Progenitor cell of endocrine pancreas (in vitro differentiated cells): ENCODE measurements at places on chromosomes 7 and 10.

DNA sequence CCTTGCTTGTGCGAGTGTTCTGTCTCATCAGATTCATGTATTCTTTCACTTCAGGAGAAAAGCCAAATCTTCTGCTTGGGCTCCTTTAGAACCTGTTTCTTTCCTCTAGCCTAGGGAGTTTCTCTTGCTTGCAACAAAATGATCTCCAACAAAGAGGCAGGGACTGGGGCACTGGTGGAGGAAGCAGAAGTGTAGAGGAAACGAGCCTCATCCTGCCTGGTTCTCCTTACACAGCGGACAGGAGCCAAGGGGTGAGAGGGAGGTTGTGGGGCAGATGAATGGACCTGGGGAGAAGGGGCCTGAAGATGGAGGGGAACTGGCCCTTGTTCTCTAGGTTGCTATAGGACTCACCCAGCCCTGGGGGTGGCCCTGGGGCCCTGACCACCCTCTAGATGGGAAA, 141.1 kb downstream of the PKD1L1 start:
- DNase-seq = no peak

DNA sequence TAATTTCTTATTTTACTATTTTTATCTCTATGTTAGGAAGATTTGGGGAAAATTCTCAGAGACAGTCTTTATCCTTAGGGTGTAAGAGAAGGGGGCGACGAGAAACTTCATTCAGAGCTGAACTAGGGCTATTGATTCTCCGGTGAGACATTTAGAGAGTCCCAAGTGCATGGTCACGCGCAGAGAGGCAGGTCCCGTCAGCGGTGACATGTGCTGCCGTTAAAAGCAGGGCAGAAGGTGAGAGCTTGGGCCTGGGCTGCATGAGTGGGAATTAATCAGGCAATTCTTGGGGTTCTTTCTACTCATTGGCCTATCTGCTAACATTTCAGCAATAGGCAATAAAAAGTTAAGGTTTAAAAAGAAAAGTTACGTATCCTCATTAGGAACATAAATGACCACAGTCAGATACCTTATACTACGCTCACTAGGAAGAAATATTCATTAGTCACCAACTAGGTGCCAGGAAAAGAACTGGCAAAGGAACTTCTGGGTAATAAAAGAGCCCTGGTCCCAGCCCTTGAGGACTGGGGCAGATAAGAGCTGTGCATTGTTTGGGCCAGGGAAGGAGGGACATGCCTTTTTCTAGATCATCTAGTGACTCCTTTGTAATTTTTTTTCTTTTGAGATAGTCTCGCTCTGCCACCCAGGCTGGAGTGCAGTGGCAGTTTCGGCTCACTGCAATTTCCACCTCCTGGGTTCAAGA, 21.2 kb downstream of the PRKCQ start:
- DNase-seq = no peak

DNA sequence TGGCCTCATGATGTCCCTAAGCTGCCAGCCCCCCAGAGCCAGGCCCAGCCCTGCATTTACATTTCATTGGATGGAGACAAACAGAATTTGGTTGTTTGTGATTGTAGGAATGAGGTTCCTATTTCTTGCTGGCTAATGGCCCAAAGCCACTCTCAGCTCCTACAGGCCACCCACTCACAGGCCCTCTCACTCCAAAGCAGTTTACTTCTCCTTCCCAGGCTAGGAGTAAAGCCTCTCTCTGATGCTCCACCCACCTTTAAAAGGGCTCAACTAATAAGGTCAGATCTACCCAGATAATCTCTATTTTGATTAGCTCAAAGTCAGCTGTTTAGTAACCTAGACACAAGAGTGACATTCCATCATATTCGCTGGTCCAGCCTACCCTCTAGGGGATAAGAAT, 11.2 kb upstream of the CUZD1 start:
- DNase-seq = no peak

GRCh38 chr7:82275342-82275741, 168.2 kb downstream of the CACNA2D1 start:
- DNase-seq = no peak

DNA sequence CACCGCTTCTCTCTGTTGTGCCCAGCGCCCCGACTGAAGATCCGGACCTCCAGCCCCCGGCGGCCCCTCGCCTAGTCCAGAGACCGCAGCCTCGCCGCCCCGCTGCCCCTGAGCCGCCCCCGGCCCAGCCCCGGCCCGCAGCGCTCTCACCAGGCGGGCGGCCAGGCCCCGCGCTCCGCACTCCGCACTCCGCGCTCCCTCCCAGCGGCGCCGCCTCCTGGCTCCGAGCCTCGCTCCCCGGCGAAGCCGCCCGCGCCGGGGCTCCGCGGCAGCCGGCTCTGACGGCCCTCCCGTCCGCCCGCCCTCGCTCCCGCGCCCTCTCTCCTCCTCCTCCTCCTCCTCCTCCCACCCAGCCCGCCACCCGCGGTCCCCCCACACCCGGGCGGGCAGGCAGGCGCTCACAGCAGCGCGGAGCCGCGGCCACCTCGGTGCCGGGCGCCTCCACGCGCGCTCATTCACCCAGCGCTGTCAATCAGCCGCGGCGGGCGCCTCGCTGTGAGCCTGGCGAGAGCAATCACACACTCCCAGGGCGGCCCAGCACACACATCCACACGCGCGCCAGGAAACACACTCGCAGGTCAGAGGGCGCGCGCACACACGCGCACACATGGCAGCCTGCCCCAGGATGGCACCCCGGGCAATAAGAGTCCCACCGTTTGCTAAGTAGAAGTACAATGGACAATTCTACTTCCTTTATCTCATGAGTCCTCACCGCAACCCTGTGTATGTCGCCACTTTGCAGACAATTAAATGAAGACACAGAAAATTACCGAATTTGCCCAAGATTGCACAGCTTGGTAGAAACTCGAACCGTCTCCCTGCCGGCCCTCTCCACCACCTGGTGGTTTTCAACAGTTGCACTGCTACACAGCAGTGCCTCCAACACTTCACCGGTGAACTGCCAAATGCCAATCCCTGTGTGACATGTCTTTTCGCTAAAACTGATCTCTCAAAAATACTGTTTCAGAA, at the start of gene PRRT4:
Gene PRRT4, minus strand, starts transcription at position 280 of the 969 bp plus-strand sequence.
- peak; percentile 35 for DNase-seq

DNA sequence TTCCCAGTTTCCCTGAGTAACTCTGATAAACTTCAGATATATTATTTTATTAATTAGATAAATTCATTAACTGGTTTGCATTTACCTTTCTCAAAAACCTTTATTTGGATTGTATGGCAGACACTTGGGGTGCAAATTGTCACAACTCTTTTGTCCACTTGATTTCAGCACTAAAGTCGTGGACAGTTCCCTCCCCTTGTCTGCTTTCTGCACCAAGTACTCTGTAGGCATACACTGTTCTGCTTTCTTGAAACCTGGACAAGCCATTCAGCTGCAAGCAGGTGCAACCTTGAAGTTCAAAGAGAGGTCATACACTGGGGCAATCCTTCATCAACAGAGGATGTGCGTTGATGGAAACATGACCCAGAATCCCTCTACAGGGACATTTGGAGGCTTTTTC, 162.9 kb downstream of the ARL5B start:
- peak; percentile 19 for DNase-seq

- DNase-seq = no peak
Measured at GRCh38 chr10:122307669-122308416, 36.7 kb downstream of the BTBD16 start.

DNA sequence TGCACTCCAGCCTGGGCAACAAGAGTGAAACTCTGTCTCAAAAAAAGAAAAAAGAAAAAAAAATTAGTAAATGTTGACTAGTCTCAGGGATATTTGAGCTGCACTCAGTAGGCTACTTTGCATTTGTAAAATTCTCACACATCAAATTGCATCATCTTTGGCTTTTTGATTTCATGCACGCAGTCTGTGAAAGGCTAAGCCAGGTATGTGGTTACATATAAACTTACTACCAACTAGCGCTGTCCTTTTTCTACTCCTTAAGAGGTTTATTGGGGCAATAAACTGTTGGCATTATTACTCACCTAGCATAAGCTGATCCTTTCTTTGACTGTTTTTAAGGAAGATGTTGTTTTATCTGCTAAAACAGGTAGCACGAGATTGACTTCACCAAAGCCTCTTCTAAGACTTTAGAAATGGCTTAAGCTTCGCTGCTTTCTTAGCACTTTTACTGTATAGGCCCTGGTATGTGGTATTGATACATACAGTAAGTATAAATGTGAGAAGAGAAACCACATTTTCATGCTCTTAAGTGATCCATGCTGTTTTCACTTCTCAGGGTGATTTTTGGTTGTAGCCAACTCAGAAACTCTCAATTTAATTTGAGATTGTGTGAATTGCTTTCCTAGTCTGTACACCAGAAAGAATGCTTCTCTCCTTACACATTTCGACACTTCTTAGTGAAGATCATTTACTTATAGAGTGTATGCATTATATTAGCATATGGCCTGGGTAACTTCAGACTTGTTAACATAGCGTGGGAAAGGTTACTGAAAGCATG, 323.9 kb downstream of the AUTS2 start:
- DNase-seq = no peak

DNA sequence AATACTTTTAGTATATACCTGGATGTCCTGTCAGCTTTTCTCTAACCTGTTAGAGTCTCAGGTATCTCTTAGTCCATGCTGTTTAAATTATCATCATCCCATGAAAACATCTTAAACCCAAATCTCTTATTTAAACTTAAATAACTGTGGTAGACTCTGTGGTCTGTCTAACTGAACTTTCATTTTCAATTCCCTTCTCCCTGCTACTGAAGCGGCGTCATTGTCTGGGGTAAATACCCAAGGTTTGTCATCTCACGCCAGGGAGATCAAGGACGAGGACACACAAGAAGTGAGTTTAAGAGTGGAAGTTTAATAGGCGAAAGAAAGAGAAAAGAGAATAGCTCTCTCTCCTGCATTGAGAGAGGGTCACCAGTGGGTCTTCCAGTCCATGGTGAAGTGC, 804.4 kb upstream of the CELF2 start:
- DNase-seq = no peak

DNA sequence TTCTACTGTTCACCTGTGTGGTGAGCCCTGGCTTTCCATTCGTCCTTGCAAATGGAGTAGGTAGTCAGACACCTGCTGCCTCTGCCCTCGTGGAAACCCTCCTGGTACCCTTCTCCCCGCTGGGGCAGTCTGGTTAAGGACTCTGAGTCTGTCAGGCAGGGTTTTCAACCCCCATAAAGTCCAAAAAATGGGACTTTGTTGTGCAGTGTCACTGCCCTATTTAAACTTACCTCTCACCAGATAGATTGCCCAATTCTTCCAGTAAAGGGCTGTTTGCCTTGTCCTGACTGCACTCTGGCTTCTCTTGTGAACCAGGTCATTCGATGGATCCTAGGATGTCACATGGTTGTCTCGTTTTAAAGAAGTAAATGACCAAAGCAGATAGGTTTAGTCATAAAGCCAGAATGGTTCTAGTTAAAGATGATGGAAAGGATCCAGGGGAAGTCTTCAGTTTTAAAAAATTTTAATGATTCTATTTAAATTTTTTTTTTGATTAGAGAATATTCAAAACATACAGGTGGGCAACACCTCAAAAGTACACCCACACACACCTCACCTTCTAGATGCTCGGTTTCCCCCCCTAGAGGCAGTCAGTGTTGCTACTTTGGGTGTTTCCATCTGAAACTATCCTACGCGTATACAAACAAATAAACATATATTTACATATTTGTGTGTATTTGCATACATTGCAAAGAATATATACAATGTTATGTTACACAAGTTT, 22.0 kb downstream of the TMEM176B start:
- DNase-seq = no peak

DNA sequence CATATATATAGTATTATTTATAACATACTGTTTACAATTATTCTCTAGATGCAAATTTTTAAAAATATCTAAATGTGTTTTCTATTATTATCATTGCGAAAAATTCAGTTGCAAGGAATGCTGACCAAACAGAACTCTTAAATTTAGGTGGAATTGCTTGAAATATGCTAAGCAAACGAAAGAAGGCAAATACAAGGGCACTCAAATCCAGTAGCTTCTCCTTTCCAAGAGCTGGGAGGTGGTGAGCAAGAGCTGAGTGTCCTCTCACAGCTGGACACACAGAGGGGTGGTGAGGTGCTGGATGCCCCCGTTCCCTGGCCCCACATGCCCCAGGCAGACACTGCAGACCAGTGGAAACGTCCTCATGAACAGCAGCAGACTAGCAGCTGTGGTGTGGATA, 166.0 kb downstream of the TAX1BP1 start:
- no peak for DNase-seq

DNA sequence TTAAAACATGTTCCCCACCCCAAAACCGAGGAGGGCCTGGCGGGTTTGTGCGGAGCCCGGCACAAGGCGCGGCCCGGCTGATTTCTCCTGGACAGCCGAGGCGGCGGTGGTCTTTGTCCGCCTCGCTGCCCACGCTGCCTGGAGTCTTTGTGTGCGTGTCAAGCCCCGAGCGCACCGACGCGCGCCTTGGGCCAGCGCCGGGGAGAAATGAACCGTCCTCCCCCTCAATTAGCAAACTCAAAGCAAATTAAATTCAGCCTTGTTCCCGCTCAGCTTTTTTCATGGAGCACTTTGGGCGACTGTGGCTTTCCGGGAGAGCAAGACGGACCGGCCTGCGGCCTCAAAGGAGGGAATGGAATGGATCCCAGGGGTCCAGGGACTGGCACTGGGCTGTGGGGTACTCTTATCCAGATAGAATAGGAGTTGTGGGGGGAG, 4.1 kb downstream of the EMX2 start:
- DNase-seq = no peak

GRCh38 chr7:80070391-80070790, 64.2 kb upstream of the GNAI1 start:
- no peak for DNase-seq

DNA sequence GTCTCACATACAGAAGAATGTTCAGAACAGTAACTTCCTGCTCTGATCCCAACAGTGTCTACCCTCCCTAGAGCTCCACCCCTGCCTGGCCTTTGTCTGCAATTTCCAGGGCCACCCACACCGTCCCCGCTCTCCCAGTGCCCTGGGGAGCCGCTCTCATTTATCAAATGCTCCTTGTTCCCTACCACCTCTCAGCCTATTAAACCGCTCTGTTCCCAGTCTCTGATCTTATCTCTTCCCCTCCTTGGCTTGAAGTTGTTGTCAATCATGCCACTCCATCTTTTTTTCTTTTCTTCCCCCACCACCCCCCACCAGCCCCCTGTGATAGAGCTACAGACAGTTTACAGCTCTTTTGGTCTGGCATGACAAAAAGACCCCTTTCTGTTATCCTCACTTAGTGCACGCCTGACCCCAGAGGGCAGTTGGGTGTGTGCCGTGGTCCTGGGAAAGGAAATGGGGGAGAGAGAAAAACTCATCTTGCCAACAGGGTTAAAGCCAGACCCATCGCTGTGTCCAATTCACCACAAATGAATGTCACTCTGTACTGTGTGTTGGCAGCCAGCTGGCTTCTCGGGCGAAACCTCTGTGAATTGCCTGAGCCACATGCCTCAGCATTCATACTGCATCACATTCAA, 28.8 kb upstream of the HECTD2 start:
- DNase-seq = no peak

GRCh38 chr10:95394161-95394880, 103.5 kb upstream of the PDLIM1 start:
- no peak for DNase-seq
